ENCODE measurements at places on chromosomes 3 and 15. TPM values are rescaled to one million over a fixed set of nuclear protein-coding genes. Genes with fewer than 3 reads are reported as not detected.

- no peak for DNase-seq
Measured at GRCh38 chr3:32492684-32493436, 9.8 kb downstream of the CMTM6 start.

DNA sequence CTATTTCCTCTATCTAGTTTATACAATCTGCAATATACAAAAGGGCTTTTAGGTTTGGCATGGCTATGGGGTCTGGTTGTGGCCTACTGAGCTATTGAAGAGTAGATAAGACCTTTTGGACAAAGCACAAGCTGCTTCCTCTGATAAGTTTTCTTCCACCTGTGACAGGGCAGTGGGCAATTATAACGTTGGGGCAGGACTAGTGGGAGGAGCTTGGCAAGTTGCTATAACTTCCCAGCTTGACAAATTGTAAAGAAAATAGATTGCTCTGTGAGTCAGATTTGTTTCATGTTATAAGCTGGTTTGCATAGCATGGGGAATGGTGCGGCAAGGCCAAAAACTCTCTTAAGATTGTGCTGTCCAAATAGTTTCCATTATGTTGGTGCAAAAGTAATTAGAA lies 64.9 kb downstream of the SLC7A14 start:
- DNase-seq = no peak

DNA sequence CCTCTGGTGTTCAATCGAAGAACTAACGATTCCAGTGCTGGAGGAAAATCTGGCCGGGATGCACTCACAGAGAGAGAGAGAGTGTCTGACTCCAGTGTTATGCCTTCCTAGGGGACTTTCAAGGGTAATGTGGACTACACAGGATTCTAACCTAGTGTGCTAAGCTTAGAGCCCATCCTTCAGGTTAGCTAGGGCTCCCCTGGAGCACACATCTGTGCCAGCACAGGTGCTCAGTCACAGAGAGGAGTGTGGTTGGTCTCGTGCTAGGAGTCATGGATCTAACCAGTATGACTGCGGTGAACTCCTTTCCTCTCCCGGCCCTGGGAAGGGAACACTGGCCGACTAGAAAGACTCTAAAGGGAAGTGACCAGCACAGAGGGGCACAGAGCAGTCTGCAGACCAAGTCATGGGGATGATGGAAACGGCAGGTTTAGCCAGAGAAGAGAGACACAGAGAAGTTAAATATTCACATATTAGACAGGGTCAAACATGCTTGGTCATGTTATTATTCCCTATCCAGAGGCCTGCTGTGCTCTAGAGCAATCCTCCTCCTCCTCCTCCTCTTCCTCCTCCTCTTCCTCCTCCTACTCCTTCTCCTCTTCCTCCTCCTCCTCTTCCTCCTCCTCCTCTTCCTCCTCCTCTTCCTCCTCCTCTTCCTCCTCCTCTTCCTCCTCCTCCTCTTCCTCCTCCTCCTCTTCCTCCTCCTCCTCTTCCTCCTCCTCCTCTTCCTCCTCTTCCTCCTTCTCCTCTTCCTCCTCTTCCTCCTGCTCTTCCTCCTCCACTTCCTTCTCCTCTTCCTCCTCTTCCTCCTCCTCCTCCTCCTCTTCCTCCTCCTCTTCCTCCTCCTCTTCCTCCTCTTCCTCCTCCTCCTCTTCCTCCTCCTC lies 280.3 kb downstream of the XXYLT1 start:
- DNase-seq = peak; percentile 60

- DNase-seq = no peak
Measured at GRCh38 chr3:143080196-143080595, 39.4 kb upstream of the CHST2 start.

GRCh38 chr3:60980342-60980692 lies 270.9 kb downstream of the FHIT start:
- DNase-seq = no peak

DNA sequence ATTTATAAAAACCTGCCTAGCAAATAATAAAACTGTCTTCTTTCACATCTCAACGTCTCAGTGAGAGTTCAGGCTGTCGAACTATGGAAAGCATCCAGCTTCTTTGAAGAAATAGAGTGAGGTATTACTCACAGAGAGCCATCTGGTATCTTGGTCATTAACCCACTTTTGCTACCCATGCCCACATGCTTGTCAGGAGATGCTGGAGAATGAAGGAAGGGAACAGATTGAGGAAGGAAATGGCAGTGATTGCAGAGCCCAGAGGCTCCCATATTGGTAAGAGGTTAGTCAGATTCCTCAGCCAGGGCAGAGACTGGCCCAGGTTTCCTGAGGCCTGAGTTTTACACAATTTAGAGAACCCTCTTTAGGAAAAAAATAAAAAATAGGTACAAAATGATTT lies 119.1 kb downstream of the B3GALNT1 start:
- no peak for DNase-seq

- peak; percentile 63 for DNase-seq
Measured at GRCh38 chr15:45112591-45113379, 1.2 kb downstream of the DUOX2 start.

GABRG3 gene
- total RNA-seq = 2.6 TPM

- no peak for DNase-seq
Measured at GRCh38 chr15:31345606-31346366, 19.2 kb downstream of the KLF13 start.

MUC4 gene
- 2.4 TPM for total RNA-seq

- no peak for DNase-seq
Measured at GRCh38 chr15:45114076-45114750, at the start of the genes DUOX2 and DUOXA2. Gene DUOX2, minus strand, starts transcription at chr15:45114172. Its CDS starts 761 bp downstream, at chr15:45113411. Gene DUOXA2, plus strand, starts transcription at chr15:45114326. Its CDS starts 280 bp downstream, at chr15:45114606.

- DNase-seq = no peak
Measured at GRCh38 chr3:190989218-190989617, 126.7 kb upstream of the GMNC start.

DNA sequence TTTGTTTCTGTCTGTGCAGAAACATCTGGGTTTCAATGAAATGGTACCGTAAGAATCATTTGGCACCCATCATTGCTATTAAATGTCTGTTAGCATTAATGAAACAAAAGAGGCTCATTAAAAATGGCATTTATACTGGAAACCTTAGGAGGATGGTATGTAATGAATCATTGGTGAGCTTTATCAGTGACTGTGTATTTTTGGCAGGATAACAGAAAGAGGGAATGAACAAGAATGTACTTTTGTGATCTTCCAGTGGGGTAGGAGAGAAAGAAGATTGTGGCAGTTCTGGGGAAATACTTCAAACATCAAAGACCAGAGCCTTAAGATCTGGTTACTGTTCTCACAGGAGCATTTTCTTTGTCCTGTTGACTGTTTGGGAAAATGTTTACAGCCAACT lies 4.7 kb upstream of the DCBLD2 start:
- DNase-seq = no peak

IL17RB gene
- total RNA-seq = 10.5 TPM

- no peak for DNase-seq
Measured at GRCh38 chr15:93146601-93147000, 57.6 kb upstream of the RGMA start.

DNA sequence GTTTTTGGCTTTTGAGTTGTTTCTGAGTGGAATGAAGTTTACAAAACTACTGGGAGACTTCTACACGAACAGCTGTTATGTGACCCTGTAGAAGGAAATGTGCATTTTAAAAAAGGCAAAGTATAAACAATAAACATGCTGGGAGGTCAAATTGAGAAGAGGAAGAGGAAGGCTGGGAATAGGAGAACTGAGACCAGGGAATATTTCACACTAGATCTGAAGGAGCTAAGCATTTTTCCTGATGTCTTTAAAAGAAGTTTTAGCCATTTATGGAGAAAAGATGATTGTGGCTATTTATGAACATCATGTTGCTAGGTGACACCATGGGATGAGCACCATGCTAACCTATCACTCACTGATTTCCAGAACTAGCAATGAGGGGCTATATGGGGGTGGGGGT lies 76.3 kb upstream of the FAM98B start:
- no peak for DNase-seq

DNA sequence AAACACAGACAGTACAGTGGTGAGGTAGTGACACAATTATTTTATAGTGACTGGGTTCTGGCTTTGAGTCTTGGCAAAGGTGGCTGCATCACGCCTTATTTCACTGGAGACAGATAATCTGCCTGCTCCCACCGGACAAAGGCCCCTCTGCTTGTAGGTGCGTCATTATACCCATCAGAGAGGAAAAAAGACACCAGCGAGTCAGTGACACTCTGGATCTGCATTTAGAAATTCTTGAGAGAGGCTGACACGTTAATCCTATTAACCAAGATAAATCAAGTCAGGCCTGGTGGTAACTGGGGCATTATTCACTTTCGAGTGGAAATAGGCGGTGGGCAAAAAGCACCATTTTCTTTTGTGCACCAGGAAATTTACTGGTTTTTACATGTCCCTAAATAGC lies 76.2 kb downstream of the NR2F2 start:
- DNase-seq = no peak

MB21D2 gene
- total RNA-seq = 23.1 TPM

DNA sequence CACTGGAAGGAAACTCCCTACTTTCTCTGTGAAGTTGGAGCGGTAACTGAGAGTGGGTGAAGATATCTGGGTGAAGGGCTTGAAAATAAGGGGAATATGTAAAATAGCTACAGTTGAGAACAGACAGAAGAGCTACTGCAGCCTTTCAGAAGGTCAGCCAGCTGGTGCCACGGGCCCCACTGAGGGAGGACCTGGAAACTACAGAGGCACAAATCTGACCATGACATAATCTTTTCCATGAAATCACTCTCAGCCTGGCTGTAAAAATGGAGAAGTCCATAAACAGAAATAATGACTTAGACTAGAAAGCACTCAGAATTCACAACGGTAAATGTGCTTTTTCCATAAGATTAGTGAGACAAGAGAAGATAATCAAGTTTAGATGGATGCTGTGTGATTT lies 46.4 kb downstream of the ST3GAL6 start:
- no peak for DNase-seq

GRCh38 chr3:134328147-134328591 lies 46.1 kb downstream of the AMOTL2 start:
- DNase-seq = no peak
